ENCODE measurements at places on chromosomes 11 and 22.

DNA sequence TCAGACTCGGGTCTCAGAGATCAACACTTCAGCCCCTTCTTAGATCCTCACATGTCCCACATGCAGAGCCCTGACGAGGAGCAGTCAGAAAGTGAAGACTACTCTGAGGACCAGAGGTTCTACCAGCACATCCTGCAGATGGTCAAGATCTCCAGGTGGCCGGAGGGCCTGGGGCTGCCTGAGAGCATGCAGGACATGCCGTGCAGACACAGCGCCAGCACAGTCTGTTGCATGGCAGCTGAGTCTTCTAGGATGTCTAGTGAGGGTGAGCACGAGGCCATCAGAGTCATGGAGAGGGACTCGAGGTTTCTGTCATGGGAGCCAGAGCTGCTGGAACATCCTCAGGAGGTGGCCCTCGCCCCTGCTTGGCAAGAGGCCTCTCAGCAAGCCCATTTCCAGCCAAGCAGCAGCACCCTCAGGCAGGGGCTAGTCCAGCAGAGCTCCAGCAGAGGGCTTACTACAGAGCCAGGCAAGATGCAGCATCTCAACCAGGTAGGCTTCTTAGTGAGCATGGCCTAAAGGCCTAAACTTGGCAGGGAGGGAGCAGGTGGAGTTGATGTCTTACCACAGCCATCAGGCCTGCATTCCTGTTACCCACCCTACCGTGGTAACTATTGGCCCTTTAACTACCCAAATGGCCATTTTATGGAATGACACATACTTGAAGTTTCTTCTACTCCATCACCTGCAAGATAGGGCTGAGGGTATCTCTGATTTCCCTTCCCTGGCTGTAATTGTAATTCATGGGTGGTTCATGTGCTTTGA lies 28.7 kb downstream of the CEP164 start:
- DNase-seq, result no peak

DNA sequence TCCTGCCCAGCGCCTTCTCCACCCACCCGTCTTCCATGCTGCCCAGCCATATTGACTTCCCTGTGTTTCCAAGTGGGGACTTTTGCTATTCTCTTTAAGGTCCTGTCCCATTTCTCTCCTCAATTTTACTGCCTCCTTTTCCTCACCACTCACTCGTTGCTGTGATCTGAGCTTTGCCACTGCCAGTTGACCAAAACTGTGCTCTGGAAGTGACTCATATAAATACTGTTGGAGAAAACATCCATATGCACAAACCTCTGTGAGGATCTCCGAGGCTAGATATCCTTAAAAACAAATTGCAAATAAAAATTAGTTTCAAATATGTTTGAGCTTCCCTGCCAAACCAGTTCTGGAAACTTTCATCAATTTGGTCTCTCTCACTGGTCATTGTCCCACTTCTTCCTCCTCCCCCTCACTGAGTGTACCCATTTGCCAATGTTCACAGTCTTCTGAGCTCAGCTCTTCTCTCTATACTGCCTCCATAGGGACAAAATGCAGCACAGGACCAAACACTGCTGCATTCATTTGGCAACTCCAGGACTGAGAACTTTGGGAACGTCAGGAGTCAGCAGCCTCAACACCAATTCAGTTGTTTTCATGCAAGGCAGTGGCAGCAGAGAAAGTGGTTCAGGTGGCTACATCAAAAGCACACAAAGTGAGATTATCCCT lies 34.0 kb upstream of the MMP13 start:
- no peak for DNase-seq

- DNase-seq, result no peak
These were observed 131.5 kb downstream of the CCDC34 start for GRCh38 chr11:27231530-27231929.

GRCh38 chr11:86910592-86910991 lies 44.6 kb downstream of the FZD4 start:
- no peak for DNase-seq

GRCh38 chr11:18844753-18845367 lies 53.3 kb upstream of the PTPN5 start:
- DNase-seq, result no peak

GRCh38 chr11:69718147-69718546 lies 14.3 kb upstream of the FGF19 start:
- DNase-seq, result no peak

- DNase-seq, result no peak
These were observed 13.3 kb upstream of the MICALL1 start for GRCh38 chr22:37892566-37893335.

- DNase-seq, result no peak
These were observed 62.7 kb downstream of the TSPAN18 start for GRCh38 chr11:44789496-44789895.

GRCh38 chr11:112292188-112292587 lies 31.5 kb upstream of the PLET1 start:
- DNase-seq, result no peak

- no peak for DNase-seq
These were observed 879.7 kb downstream of the JRKL start for GRCh38 chr11:97269527-97269926.

DNA sequence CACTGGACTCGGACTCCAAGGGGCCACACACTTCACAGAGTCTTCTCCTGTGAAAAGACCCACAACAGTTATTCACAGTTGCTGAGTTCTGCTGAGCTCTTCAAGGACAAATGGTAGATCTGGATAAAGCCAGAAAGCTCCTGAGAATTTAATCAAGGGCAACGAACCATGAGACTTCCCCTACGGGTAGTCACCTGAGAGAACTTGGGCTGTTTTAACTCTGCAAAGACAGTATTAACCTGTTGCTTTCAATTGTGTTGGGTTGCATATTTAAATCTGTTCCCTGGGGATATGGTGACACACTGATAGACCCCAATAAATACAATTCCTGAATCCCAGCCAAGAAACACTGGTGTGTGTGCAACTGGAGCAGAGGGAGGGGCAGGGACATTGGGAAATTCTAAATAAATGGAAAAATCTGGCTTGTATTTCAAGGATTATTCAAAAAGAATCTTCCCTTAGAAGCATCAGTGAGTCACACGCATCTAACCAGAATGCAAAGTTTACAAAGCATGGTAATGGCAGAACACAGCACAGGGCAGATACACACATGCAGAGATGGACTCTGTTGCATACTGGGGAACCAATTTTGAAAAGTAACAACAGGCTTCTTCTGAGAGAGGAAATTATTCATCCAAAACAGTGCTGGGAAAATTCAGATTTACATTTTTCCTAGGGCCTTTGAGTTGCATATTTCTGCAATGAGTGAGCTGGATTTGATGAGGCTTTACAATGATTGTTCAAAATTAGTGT lies 4.0 kb downstream of the KCNJ1 start:
- no peak for DNase-seq

GRCh38 chr11:57425565-57426438 lies 1.1 kb downstream of the SLC43A3 start:
- no peak for DNase-seq
